AG09309 (cell line): ENCODE measurements at places on chromosomes 3 and 15.

DNA sequence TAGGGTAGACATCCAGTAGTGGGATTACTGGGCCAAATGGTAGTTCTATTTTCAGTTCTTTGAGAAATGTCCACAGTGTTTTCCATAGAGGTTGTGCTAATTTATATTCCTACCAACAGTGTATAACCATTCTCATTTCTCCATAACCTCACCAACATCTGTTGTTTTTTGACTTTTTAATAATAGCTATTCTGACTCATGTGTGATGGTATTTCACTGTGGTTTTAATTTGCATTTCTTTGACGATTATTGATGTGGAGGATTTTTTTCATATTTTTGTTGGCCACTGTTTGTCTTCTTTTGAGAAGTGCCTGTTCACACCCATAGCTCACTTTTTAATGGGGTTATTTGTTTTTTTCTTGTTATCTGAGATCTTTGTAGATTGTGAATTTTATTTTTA is 125.2 kb downstream of the CFAP20DC start:
- no peak for DNase-seq

GRCh38 chr3:156750191-156750873 is 75.8 kb upstream of the LEKR1 start:
- no peak for DNase-seq

DNA sequence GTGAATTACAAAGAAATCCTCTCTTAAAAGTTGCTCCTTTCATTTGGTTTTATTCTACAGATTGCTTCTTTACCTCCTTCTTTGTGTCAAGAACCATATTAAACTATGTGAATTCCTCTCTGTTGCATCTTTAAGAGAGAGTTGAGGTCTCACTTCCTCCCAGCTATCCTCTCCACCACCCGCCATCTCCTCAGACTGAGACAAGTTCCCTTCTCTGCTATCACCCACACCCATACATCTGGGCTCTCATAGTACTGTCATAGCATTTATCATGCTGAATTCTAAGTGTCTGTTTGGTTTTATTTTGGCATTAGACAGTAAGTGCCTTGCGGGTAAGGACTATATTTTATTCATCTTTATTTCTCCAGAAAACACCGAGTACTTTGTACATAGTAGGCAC is 54.2 kb downstream of the B3GALNT1 start:
- DNase-seq: no peak

- no peak for DNase-seq
Measured at GRCh38 chr3:26718315-26718714, 95.7 kb downstream of the LRRC3B start.

GRCh38 chr3:156781310-156782230 is 44.6 kb upstream of the LEKR1 start:
- DNase-seq: no peak

- DNase-seq: no peak
Measured at GRCh38 chr3:119331661-119332060, 37.5 kb downstream of the ARHGAP31 start.

DNA sequence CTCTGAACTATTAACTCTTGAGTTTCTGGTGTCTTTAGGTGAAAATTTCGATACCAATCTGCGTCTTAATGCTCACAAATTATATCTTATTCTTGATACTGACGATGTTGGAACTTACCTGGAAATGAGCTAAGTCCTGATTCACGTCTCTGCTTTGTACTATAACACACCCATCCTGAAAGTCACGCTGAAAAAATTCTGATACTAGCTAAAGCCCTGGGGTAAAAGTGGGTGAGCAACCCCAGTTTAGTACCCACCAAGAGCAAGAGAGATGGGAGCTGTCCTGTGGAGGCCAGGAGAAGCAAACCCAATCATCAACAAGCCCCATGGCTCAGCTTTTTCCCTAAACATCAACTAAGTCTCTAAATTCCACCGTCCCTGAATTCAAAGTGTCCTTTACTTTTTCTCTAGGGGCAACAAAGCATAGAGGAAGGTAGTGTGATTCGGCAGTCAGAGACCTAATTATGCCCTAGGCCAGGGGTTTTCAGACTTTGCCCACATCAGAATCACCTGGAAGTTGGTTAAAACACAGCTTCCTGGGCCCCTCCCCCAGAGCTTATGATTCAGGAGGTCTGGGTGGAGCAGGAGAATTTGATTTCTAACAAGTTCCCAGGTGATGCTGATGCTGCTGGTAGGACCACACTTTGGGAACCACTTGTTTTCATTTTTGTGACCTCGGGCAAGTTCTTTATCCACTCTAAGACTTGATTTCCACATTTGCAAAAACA is 90.2 kb downstream of the OSBPL10 start:
- DNase-seq: no peak

DNA sequence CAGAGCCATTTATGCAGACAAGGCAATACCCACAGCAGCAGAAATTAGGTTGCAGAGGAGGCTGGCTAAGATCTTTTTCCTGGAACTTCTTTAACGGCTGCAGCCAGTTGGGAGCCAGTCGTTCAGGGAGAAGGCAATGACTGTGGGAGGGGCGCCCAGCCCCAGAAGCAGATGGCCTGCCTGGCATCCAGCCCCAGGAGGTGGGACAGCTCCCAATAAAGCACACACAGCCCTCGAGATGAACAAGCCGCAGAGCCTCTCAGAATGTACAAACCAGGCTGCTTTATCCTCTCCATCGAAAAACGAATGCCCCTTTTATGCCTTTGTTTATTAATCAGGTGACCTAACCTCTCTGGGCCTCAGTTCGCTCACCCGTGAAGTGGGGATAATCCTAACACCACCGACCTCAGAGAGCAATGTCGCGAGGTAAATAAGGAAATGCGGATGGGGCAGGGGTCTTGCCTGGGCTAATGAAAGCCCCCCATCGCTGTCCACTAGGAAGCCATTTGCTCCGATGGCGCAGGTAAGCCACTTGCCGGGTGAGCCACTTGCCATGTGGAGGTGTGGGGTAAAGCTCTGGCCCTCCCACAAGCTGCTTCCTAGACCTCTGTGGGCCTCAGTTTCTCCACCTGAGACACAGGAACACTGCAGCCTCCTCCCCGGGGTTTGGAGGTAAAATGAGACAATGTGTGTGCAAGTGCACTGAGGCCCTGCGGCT is 35.8 kb downstream of the MGLL start:
- DNase-seq: no peak

DNA sequence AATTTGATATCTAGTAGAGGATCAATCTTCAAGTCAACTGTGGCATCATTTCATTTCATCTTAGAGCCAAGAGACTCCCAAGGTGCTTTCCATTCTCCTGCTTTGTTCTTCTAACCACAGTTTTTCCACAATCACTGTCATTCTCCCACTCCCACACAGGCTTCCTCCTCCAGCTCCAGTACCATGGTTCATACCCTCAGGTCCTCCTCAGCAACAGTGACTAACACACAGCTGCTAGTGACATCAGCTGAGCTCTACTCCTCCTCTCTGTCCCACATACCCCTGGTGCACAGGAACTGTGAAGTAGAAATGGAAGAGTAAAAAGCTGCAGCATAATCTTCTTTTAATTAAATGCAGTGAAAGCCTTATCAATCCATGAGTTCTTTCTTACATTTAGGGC is 200.2 kb upstream of the DPH6 start:
- DNase-seq: no peak

DNA sequence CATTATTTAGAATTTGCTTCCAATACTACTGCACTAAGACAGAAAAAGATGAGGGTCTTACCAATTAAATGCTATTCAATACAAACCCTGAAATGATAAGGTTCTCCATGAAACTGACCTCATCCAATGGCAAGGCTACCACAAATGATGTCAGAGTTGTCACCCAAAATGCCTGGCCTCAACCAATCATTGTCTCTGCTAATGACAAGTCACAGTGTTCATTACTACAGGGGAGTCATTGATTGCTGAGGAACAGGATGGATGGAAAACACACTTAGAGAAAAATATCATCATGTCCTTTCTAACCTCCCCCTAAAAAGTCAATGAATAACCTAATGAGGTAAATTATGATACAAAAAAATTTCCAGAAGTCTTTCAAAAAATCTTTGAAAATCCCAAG is 91.0 kb downstream of the FOXP1 start:
- DNase-seq: no peak

DNA sequence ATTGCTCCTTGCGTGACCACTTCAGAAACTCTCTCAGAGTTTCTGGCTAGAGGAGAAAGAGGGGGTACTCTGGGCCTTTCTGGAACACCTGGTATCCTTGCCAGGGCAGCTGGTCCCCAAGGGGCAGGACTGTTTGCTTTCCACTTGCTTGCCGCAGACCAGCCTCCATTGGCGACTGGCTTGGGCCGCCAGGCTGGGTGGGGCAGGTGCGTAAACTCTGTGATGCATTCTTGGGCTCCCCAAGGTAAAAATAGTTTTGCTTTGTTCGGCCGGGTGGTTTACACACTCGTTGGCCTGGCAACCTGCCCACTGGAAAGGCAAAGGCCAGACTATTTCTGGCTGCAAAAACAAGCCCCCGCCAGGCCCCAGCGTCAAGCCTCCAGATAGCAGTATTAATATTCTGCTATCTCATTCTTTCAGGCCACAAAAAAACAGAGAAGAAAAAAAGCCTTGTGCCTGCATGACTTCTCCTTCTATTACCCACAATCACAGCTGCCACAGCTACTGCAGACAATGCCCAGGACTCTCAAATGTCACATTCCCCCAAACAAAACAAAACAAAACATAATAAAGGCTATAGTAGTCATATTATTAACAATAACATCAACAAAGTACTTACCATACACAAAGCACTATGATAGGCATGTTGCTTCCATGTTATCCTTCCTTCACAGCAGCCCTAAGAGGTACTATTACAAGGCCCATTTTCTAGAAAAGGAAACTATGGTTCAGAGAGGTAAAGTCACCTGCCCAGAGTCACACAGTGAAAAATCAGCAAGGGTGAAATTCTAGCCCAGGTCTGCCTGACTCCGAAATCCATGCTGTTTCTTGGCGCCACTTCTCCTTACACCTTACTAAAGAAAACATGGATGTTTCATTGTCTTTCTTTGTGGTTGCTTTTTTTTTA is 14.0 kb upstream of the SSUH2 start:
- DNase-seq: no peak
